ENCODE measurements at places on chromosomes 1 and 21.

DNA sequence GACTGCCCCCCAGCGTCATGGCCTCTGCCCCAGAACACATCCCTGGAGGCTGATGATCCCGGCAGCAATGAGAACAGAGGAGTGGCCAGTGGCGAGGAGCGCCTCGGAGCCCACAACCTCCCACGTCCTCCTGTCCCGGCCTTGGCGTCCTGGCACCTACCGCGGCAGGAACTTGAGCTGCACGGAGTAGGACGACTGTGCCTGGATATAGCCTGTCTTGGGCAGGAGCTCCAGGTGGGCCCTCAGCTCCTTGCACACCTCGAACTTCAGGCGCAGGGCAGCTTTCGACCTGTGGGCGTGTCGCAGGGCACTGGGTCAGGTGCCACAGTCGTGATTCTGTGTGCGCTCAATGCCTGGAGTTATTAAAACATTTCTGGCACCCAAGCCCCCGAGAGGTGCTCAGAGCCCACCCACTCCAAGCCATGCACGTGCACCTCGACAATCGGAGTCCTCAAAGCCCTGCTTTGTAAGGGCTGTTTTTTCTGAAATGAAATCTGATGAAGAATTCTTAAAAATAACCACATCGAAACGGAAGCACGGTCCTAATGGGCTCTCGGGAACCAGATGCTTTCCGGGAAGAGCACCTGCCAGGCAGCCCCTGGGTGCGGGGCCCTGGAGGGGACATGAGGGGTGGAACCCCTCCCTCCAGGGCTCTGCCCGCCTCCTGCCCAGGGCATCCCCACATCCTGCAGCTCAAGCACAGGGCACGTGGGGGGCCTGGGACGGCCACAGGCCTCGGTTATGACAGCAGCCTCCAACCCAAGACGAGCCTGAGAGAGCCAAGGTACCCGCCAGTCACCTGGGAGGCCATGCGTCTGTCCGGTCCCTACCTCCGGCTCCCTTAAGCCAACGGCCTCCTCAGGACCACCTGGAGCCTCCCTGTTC is 23.0 kb upstream of the TMEM52 start:
- no peak for DNase-seq

- DNase-seq: no peak
Measured at GRCh38 chr1:234613128-234613875, 3.3 kb upstream of the IRF2BP2 start.

DNA sequence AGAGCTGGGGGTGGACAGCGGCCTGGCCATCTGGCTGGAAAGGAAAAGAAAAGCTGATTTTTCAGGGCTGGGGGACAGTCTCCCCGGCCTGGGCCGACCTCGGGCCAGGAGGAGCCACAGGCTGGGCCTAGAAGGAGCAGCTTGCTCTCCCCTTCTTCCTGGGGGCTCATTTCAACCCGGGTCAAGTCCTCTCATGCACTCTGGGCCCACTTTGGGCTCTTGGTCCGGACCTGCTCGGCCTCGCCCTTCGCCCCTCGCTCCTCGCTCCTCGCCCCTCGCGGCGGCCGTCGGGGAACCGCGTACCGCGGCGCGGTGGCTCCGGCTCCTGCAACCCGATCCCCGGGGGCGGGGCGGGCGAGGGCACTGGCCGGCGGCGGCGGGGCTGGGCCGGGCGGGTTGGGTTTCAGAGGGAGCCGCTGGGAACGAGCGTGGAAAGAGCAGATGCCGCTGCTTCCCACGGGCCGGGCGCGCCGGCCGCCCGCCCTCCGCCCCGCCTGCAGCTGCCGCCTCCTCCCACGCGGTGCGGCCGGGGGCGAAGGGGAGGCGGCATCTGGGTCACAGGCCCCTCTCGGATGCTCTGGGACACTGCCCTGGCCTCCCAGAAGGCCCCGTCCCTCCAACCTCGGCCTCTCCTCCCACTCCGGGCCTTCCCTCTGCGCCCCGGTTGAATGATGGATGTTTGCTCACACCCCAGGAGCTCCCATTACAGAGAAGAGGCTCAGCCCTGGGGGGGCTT is 6.6 kb downstream of the HEYL start:
- DNase-seq: no peak

DNA sequence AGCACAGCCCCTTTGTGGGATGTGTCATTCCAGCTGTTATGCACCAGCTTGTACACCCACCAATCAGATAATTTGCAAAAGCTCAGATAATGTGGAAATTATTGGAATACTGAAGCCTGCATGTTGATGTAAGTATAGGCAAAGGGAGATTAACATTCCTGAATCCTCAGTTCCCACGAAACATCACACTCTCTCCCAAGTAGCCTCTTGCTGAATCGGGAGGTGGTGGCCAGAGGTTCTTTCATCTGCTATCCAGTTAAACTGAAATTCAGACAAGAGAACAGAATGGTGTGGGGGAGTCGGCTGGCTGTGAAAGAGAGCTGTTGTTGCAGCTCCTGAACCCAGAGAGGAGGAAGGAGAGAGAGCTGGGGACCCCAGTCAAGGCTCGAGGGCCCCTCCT is 170.9 kb downstream of the ZBTB18 start:
- DNase-seq: no peak

- no peak for DNase-seq
Measured at GRCh38 chr1:10682108-10682445, 114.4 kb downstream of the CASZ1 start.

DNA sequence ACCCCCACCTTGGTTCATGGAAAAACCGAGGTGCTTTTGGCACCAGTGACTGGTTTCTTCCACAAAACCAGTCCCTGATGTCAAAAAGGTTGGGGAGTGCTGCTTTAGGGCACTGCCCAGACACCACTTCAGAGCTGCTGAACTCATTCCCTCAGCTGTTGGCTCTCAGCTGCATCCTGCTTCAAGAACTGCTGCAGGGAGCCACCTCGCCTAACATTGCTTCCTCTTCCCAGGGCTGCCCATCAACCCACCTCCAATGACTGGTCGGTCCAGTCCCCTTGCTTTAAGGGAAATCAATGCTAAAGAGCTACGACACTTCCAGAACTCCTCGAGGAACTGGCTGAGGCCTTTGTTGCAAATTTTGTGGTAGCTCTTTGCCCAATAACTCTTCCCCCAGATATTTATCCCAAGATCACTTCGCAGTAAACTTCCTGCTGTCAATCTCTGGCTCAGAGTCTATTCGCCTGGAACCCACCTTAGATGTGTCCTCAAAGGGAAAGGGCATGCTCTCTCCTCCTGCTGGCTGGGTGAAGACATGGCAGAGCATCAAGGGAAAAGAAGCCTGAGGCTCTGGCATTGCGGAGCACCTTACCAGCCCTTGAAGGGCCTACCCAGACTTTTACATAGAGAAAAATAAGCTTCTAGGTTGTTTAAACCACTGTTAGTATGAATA is 29.0 kb downstream of the C1orf52 start:
- no peak for DNase-seq

Data from GM06990 (cell line).